ENCODE measurements at places on chromosomes 7 and 10.

- DNase-seq, result no peak
Measured at GRCh38 chr7:94182066-94182465, 177.9 kb upstream of the BET1 start.

GRCh38 chr10:101780818-101781654, 2.2 kb downstream of the NPM3 start:
- peak; percentile 85 for DNase-seq

- DNase-seq, result no peak
Measured at GRCh38 chr10:73914036-73914435, 3.1 kb downstream of the PLAU start.

GRCh38 chr10:51108406-51108805, 34.1 kb downstream of the PRKG1 start:
- DNase-seq, result no peak

- DNase-seq, result no peak
Measured at GRCh38 chr7:23205577-23205908, 23.7 kb downstream of the NUP42 start.

DNA sequence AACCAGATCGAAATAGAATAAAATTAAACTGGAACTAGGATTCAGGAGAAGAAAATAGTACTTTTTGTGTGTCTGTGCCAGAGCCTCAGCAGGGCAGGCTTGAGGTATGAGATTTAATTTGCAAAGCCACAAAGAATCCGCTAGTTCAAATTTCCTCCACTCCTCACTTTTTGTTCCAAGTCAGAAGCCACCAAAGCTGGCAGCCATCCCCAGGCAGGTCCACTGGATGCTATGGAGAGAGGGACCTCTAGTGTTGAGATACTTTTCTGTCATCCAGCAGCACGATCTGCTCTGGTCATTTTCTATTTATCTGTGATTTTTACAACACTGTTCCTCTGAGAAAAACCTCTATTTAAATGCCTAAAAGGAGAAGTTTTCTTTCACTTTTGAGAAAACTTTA, 147.9 kb upstream of the FRMD4A start:
- peak; percentile 23 for DNase-seq

GRCh38 chr7:130063036-130063435, 7.3 kb upstream of the KLHDC10 start:
- DNase-seq, result peak; percentile 73

DNA sequence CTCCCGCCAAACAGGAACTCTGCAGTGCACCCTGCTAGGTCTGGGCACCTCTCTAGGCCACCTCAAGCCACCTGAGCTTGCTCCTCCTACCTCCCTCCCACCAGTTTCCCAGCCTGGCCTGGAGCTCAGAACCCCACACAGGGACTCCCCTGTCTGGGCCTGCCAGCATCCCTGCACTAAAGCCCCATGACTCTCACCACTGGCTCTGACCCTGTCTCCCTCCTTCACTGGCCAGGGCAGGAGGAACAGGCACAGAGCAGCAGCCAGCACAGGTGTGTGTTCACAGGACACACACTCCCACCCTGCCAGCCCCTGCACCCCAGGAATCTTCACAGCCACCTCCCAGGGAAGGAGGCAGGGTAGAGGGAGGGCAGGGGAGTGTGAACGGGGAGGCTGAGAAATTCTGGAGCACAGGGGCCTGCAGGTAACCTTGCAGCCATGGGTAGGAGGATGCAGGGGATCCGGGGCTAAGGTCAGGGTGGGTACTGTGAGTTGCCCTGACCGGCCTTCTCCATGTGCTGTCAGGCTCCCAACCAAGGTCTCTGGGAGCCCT, 13.9 kb upstream of the ANTXRL start:
- no peak for DNase-seq

DNA sequence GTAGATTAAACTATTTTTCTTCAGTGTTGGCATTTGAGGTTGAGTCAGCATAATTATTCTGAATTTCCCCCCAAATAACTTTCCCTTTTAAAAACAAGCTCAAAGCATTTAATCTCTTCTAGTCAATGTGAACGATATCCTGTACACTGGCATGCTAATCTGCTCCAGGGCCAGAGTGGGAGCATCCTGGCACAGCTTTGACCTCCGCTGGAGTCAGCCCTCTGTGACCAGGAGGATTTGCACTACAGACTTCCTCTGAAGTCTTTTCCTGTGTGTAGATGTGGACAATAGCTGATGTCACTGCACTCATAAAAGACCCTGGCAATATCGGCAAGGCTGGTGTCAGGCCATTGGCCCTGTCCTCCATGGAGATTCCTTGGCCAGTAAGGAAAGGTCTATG, 340.2 kb downstream of the CDC14C start:
- DNase-seq, result no peak

- no peak for DNase-seq
Measured at GRCh38 chr10:107873007-107873406, 708.5 kb upstream of the SORCS1 start.

DNA sequence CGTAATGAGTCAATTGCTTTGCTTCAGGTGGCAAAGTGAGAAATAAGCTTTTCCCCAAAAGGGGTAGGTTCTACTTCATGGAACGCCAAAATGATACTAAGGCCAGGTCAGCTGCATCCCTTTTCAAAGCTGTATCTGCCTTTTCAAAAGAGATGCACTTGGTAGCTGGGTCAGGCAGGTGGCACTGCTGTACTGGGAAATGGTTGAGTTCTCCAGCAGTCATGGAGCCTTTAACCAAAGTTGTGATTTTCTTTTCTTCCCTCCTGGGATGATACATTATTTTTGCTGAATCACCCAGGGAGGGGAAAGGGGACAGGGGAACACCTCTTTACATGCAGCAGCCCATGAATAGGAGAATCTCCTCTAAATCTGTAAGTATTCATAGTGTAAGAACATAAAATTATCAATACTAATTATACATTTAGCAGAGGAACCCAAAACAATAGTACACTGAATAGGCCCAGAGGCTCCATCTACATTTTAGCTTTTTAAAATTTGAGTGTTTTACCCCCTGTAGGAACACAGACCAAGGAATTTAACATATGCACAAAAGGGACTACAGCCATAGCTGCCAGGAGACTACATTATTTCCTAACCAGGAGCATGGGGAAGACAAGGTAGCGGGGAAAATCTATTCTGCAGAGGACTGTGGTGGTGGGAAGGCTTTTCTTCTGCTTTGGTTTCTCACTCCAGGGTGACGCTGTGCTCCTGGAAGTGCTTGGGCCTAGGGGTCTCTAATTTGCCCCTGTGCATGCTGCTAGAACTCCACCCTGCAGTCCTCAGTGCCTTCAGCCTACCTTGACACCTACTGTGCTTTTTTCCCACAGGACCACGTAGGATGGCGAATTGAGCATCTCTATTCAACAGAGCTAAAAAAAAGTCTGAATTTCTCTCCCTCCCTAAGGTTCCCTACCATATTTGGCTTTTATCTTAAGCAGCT, 6.4 kb upstream of the GPR22 start:
- DNase-seq, result peak; percentile 39

DNA sequence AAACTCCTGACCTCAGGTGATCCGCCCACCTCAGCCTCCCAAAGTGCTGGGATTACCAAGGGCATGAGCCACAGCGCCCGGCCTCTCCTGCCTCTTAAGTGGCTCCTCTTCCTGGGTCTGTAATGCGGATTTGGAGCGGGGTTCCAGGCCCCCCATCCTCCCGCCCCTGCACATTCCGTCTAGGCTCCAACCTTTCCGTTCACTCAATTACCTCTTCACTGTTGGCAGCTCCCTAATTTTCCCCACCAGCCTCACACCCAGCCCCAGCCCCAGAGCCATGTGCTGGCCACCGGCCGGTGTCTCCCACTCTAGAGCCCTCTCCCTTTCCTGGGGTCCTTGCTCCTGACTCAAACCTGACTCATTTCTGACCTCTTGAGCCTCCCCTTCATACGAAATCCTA, 16.6 kb downstream of the ASB13 start:
- DNase-seq, result no peak

DNA sequence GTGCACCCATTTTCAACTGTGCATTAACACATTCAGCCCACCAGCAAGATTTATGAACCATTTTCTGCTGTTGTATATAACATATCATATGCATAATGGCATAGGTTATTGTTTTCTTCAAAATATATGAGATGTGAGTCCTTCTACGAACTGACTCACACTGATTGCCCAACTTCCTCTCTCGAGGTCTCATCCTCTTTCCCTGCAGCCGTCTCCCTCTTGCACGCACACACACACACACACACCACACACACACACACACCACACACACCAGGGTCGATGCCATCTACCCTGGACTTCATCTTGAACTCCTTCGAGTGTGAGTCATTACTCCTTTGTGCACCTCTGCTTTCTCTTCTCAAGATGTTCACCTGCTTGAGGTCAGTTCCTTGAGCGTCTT, 36.7 kb downstream of the EGFR start:
- no peak for DNase-seq

GRCh38 chr7:82194016-82194643, 249.4 kb downstream of the CACNA2D1 start:
- DNase-seq, result no peak

- no peak for DNase-seq
Measured at GRCh38 chr7:44621750-44622103, 15.3 kb downstream of the OGDH start.

- no peak for DNase-seq
Measured at GRCh38 chr7:101108330-101108857, 18.5 kb upstream of the SERPINE1 start.

DNA sequence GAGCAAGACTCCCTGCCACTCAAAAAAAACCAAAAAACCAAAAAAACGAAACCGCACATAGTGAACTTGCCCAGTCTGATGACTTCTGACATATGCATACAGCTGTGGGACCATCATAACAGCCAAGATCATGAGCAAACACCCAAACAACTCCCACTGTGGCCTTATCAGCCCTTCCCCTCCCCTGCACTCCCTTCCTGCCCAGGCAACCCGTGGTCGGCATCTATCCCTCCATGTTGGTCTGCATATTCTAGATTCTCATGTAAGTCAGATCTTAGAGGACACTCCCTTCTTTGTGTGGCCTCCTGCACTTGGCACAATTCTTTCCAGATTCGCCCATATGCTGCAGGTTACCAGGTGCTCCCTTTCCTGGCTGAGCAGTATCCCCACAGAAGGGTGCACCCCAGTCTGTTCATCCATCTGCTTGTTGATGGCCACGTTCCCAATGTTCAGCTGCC, 72.8 kb downstream of the GNA12 start:
- DNase-seq, result no peak

- no peak for DNase-seq
Measured at GRCh38 chr10:13949844-13950542, 363.2 kb downstream of the PRPF18 start.

DNA sequence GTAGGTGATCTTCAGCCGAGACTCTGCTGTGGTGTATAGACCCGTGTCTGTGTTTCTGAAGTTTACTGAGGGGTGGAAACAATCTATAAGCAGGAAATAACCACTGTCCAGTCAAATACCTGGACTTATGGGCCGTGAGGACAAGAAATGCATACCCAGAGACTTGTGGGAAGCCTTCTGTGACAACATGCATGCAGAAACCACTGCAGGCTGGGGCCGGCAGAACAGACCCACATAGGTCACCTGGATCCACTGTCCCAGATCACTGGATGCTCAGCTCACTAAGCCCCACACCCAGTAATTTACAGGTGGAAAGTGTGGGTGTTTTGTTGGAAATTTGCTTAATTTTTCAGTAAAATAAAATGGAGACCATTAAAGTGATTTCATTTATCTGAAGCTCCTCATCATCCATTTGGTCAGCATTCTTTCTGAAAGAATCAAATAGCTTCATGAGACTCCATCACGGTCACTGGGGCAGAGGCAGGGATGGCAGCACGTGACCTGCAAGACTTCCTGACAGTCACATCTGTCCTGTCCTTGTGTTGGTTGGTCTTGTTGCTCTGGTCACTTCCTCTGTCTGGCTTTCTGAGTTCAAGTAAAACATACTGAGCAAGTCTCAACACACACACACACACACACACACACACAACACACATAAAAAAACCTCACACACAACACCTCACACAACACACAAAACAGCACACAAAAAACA, 108.3 kb downstream of the TNS3 start:
- DNase-seq, result no peak

DNA sequence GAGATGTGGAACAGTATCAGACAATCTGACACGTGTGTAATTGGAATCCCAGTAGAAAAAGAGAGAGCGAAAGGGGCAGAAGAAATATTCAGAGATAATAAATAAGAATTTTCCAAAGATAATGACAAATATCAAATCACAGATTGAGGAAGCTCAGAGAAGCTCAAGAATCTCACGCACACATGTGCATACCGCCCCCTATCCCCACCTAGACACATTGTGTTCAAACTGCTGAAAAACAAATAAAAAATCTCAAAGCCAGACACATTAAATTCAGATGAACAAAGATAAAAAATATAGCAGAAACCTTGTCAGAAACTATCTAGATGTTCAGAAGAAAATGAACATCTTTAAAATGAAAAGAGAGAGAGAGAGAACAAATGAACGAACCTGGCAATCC, 17.2 kb downstream of the SFR1 start:
- DNase-seq, result no peak

GRCh38 chr7:31957756-31958155, 112.5 kb downstream of the PDE1C start:
- DNase-seq, result no peak

DNA sequence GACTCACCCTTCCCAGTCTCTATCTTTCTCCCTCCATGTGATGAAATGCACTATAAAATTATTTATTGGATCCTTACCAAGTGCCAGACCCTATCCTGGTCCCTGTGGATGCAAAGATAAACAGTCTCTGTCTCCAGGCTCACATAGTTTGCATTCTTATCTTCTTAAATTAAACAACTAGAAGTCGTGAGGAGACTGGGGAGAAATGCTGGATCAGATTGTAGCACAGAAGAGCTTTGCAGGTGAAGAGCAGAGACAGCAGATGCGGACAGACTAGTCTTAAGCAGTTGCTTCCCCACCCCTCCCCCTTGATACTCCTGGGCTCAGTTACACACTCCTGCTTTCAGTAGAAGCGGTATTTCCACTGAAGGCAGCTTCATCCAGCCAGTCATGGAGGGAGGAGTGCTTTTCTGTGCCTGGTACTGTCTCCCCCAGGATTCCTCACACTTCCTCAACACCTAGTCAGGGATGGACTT, 20.8 kb upstream of the CDK1 start:
- no peak for DNase-seq

- no peak for DNase-seq
Measured at GRCh38 chr10:32073659-32074058, 17.4 kb upstream of the KIF5B start.

DNA sequence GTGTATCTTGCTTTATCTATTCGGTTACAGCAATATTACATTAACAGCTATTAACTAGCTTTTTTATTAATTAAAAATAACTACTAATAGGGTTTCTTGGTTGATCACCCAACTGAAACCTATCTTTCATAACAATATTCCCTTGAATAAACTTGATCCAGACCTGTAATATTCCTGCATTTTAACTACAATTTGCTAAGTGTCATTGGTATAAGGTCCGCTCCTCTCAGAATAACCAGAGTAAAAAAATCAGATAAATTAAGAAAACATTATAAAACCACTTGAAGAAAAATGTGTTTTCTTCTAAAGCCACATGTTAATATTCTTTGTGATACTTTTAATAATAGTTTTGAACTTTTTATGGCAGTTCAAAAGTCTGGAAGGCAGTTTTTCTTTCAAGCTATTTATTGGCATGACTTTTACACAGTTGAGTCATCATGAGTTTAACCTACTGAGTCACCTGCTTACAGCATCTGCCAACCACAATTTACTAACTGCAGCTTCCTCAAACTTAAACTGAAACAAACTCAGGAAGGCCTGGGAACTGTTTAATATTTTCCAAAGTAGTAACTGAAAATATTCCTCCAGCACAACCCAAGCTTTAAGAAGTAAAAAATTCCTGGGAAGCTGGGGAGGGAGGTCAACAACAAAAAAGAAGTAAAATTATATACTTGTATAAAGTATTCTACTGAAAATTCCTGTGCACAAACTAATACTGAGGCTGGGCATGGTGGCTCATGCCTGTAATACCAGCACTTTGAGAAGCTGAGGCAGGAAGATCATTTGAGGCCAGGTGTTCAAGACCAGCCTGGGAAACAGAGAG, 103.2 kb downstream of the NRBF2 start:
- peak; percentile 80 for DNase-seq

Measured in activated CD4-positive, alpha-beta T cell treated with anti-CD3 and anti-CD28 coated beads, Interleukin-10, Interleukin-2, amounts not matched to agents 100 ng/mL and 50 ng/mL, durations not matched to agents 16 hours and 8 hours (primary cell).